ENCODE measurements at places on chromosomes 5 and 9. TPM values are rescaled to one million over a fixed set of nuclear protein-coding genes. Genes with fewer than 3 reads are reported as not detected.

The CAPSL gene
- total RNA-seq = not detected

The WNT8A gene
- not detected for total RNA-seq

The TMEM232 gene
- 4.7 TPM for total RNA-seq

The MSANTD3 gene
- 76.1 TPM for total RNA-seq

The GRIN1 gene
- not detected for total RNA-seq

The LPAR1 gene
- 39.2 TPM for total RNA-seq

The DPYSL3 gene
- 89.6 TPM for total RNA-seq

The SH3RF2 gene
- 6.7 TPM for total RNA-seq

The TMEM250 gene
- 46.1 TPM for total RNA-seq

The FOXD4 gene
- 0.27 TPM for total RNA-seq

The KIF24 gene
- 0.74 TPM for total RNA-seq

The FGFR4 gene
- total RNA-seq = 0.74 TPM

The IL13 gene
- total RNA-seq = not detected

The ARHGEF39 gene
- total RNA-seq = 3.9 TPM

The ADRB2 gene
- total RNA-seq = 0.16 TPM

The BSPRY gene
- not detected for total RNA-seq

The HRCT1 gene
- total RNA-seq = 0.81 TPM

The TPPP gene
- total RNA-seq = not detected

The FBXW2 gene
- total RNA-seq = 51.4 TPM

The ELL2 gene
- 51.1 TPM for total RNA-seq

The PCDHA3 gene
- total RNA-seq = 0.49 TPM

The APBB3 gene
- total RNA-seq = 16.1 TPM

The NXNL2 gene
- total RNA-seq = 0.74 TPM

The CNTRL gene
- 11.2 TPM for total RNA-seq

The PCDHGB6 gene
- 3.8 TPM for total RNA-seq

The PCA3 gene
- not detected for total RNA-seq

The DMGDH gene
- total RNA-seq = 7.3 TPM

The ANKRD34B gene
- total RNA-seq = not detected

The CCDC180 gene
- total RNA-seq = 4.2 TPM

The CNTNAP3 gene
- total RNA-seq = 25.7 TPM
